ENCODE measurements at places on chromosomes 12 and 14.
A peak's percentile ranks its signal among the peaks of the same experiment; 100 is the strongest.

DNA sequence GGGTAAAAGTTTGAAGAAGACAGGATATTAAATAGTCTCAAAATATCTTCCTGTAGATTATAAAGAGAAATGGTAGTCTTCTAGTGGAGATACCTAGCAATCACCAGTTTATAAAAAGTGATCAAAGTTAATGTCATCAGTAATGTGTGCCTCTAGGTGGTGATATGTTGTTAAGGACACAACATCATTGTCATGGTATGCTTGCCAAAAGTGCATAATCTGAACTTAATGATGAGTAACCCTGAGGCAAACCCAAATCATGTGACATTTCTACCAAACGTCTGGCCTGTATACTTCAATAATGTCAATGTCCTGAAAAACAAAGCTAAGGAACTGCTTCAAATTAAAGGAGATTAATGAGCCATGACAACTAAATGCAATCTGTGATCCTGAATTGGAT is 214.7 kb downstream of the PHLDA1 start:
- DNase-seq: no peak

GRCh38 chr14:56193347-56193746 is 75.1 kb downstream of the PELI2 start:
- DNase-seq: no peak

- no peak for DNase-seq
These were observed 723.7 kb upstream of the TBX3 start for GRCh38 chr12:115407723-115408122.

GRCh38 chr14:102592763-102593060 is 263 bp downstream of the RCOR1 start:
- no peak for DNase-seq

- DNase-seq: no peak
These were observed 15.4 kb downstream of the SLC6A13 start for GRCh38 chr12:247271-247670.

GRCh38 chr14:87615822-87616679 is 376.9 kb downstream of the GALC start:
- peak; percentile 50 for DNase-seq

- peak; percentile 91 for DNase-seq
These were observed 28.7 kb downstream of the CCDC59 start for GRCh38 chr12:82329508-82329907.

DNA sequence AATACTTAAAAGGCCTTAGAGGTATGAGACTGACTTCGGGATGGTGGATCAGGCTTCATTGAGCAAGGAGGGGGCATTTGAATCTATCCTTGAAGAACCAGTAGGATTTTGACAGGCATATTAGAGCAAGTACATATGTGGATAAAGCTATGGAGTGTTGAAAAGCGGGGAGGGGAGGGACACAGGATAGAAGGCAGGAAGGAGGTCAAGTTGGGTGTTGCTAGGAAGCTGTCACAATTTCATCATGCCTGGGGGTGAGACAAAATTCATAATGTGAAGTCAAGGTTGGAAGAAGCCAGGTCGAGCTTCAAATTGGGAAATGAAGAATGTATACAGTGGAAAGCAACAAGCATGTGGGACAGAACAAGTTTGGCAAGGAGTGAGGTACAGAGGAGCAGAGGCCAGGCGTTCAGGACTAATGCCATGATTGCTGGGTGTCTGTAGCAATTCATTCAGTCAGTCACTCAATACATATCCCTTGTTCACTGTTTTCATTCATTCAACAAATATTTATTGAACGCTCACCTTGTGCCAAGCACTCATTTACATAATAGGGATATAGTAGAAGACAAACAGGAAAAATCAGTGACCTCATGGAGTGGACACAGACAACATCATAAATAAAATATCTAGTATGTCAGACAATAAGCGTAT is 58.3 kb upstream of the LTA4H start:
- no peak for DNase-seq

DNA sequence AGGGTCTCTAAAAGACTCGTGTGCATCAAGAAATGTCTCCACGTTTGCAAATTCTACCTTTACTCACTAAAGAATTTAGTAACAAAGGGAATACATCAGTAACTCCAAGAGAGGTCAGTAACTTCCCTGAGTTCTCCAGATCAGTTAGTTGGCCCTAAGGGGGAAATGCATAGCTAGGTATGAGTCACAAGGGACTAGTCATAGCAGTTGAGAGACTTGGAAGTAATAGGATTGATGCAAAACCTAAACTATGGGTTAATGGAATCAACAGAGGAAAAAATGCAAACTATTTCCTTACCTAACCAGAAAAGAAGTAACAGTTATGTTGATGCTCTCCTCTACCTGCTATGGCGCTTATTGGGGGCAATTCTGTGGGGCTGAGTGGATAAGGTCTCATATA is 148.8 kb upstream of the GARIN6 start:
- no peak for DNase-seq

DNA sequence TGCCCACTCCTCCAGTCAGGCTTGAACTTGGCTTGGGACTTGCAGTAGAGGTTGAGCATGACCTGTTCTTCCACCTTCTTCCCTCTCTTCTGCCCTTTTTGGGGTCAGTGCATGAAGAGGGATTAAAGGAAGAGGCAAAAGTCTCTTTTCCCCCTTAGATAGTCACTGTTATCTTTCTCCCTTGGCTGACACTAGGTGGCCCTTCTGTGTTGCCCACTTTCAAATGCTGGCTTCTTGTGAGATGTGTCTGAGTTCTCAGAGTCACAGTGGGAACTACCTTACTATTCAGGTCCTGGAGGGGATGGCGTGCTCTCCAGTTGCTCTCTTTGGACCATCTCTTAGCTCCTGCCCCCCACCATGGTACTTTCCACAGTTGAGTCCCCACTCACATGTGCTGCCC is 73.6 kb downstream of the GPR65 start:
- DNase-seq: no peak

GRCh38 chr14:65478596-65478995 is 66.1 kb downstream of the FUT8 start:
- no peak for DNase-seq
